ENCODE measurements at places on chromosomes 2 and 18.

DNA sequence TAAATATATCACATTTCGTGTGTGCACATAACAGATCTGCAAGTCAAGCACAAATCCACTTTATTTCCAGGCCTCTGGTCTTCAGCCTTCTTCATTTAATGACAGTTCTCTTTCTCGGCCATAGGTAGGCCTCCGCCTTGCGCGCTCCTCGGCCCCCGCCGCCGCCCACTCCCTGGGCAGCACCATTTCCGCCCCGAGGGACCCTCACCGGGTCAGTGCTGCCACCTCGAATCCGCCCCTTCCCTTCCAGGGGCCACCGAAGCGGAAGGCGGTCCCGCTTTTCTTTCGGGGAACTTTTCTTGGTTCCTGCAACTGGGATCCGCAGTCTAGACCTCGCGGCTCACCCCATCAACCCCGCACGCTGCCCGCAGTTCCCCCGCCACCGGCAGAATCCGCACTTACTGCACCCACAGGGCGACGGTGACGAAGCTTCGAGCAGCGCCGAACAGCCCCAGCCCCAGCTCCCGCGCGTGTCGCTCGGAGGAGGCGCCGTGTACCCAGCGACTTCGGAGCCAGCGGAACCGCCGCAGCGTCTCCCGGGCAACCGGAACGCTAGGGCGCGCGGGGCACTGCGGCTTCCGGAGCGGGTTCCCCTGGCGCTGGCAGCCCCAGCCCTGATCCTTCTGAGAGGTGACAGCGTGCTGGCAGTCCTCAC lies at the start of gene CDKL4:
Gene CDKL4, minus strand, starts transcription at position 502 of the 655 bp plus-strand sequence.
- DNase-seq: no peak

DNA sequence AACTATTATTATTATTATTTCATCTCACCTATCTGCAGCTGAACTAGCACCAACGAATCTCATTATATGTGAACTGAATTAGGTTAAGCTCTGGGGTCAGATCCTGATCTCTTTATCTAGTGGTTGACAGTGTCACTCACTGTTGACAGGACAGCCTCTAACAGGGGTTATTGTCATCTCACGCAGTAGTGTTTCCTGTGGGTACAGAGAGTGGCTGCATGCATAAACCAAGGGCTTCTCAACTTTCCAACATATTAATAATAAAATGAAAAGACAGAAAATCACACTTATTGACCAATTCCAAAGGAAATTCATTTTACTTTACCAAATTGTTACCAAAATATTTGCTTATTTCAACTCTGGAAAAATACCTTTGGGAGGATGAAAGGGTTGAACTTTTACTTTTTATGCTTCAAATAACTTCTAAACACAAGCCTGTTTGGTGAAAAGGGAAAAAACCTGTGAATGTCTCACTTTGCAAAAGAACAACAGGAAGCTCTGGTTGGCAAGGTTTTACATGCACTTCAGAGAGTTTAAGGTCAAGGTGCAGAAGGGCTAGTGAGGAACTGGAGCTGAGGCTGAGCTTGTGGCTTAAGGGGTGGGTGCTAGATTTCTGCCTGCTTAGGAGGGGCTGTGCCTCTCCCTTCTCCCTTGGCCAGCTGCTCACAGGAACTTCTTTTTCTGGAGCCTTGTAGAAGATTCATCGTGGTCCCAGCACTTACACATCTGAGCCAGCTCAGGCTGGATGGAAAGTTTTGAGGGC lies 72.6 kb downstream of the CTAGE1 start:
- no peak for DNase-seq

DNA sequence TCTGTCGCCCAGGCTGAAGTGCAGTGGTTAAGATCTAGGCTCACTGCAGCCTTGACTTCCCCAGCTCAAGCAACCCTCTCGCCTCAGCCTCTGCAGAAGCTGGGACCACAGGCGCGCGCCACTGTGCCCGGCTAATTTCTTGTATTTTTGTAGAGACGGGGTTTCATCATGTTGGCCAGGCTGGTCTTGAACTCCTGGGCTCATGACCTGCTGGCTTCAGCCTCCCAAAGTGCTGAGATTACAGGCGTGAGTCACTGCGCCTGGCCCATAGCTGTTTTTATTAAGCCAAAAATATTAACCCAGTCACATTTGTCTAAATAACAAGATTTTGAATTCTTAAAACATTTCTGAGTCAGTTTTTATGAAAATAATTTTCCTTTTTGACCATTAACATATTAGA lies 6.3 kb upstream of the SFT2D3 start:
- DNase-seq: no peak

DNA sequence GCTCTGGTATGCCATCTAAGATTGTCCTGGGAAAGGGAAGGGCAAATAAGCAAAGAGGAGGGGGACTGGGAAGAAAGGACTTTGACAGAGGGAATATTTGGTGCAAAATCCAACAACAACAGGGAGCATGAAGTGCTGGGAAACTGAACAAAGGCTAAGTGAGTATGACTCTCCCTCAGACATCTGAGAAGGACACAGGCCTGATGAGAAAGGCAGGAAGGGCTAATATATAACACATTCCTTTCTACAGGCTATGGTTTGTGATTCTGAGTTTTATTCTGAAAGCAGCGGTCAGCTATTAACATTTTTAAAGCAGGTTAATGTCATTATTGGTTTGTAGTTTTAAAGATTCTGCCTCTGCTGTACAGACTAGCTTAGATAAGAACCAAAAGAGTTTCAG lies 1579.5 kb downstream of the LRP1B start:
- DNase-seq: no peak

DNA sequence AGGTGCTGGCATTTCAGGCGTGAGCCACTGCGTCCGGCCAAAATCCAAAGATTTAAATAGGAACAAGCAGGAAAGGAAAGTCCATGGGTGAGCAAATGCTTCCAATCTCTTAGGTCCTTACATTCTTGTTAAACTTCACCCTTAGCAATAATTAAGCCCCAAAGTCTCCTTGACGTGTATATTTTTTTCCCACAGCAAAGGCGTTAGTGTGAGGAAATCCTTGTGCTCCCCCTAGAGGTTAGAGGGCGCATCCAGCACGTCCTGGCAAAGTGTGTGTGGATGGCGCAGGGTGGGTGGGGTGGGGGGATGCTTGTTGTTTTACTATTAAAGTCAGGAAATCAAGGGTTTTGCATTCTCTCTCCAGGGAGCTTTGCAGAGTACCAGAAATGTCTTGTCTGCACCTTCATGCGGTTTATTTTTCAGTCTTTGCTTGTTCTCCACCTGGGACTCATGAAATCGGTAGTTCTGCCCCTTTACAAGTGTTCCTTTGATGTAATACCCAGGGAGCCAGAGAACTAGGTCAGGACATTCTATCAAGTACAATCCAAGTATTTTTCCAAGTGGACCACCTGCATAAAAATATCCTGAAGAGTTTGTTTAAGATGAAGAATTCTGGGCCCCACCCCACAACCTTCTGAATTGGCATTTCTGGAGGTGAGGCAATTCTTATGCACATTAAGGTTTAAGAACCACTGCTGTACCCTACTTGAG lies 22.2 kb upstream of the ITSN2 start:
- peak; percentile 42 for DNase-seq

GRCh38 chr2:203959672-203960071 lies 23.1 kb downstream of the ICOS start:
- DNase-seq: no peak

DNA sequence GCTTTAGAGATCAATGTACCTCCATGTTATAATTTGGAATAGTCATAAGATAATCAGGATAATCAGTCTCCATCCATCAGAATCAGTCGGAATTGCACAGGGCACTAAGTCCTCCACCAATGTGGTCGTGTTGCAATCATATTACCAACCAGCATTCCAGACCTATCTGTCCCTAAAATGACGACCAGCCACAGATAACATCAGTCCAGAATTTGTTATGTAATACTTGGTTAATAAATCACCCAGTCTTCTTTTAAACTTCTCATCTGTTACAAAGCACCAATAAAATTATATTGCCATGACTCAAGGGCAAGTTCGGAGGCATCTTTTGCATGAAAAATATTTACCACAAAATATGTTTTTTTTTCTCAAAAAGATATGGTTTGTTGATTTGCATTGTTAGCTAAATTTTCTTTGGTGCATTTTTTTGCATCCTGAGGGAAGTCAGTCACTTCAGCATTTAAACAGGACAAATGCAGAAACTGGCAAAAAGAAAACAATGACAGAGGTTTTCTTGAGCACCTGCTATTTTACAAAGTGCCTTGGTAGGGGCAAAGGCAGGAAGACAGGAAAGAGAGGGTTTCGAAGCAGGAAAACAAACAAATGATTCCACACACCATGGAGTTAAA lies 29.3 kb downstream of the PIEZO2 start:
- DNase-seq: no peak

DNA sequence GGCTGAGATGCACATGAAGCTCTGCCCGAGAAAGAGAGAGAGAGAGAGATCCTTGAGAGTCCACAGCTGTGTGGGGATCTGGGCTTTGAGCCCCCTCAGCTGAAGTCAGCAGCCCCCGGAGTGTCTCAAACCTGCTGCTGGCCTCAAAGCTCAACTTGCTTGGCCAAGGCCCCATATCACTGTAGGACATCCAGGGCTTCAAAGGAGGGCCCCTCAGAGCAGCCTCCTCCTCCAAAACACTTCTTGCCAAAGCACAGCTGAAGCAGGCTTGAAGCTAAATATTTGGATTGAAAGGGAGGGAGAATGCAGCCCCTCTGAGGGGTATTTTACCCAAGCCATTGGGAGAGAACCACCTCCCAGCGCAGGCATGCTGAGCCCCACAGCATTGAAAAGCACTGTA lies 357.6 kb downstream of the OSR1 start:
- DNase-seq: no peak

GRCh38 chr18:31740180-31740579 lies 20.5 kb downstream of the SLC25A52 start:
- no peak for DNase-seq

GRCh38 chr2:175233135-175233719 lies 51.7 kb upstream of the ATP5MC3 start:
- DNase-seq: no peak

DNA sequence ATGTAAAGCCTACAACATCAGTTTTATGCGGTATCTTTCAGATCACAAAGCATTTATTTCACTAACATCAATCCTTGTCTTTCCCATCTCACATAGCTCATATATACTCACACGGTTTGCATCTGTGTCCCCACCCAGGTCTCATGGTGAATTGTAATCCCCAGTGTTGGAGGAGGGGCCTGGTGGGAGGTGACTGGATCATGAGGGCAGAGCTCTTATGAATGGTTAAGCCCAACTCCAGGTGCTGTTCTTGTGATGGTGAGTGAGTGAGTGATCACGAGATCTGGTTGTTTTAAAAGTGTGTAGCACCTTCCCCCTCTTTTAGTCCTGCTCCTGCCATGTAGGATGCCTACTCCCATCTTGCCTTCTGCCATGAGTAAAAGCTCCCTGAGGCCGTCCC lies 42.0 kb downstream of the PARD6G start:
- DNase-seq: no peak

GRCh38 chr2:42304059-42304713 lies 56.8 kb downstream of the COX7A2L start:
- DNase-seq: no peak

GRCh38 chr2:212957624-212958023 lies 193.8 kb downstream of the IKZF2 start:
- no peak for DNase-seq

DNA sequence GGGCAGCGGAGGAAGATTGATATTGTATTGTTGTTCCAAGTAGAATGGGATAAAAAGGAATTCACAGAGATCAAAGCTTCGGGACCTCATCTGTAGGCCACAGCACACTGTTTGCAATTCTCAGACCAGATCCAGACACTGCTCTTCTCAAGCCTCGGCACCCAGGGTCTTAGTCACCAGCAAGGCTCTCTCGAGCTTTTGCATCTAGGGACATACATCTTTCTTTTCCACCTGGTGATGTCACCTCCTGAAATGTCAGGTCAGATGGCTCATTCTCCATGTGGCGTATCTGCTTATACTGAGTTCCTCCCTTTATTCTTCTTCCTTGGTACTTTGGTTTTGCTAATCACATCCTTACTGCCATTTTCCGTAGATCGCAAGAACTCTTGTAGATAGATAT lies 42.9 kb upstream of the SNTG2 start:
- DNase-seq: no peak

DNA sequence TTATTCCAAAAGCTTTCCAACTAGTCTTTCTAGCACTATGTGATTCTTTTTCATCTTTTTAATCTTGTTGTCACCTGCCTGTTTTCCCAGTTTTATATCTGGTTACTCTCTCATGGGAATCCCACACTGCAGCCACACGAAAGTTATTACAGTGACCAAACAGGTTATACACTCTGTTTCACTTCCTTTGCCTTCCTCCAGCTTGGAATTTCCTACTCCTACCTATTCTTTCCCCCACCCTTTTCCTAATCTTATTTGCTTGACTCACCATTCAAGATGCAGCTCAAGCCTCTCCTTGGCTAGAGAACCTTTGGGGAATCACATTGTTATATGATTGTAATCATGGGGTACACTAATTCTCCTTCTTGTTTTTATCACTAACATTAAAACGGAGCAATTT lies 13.4 kb upstream of the TLK1 start:
- DNase-seq: no peak

GRCh38 chr2:125254010-125254409 lies 1228.9 kb downstream of the CNTNAP5 start:
- DNase-seq: no peak

DNA sequence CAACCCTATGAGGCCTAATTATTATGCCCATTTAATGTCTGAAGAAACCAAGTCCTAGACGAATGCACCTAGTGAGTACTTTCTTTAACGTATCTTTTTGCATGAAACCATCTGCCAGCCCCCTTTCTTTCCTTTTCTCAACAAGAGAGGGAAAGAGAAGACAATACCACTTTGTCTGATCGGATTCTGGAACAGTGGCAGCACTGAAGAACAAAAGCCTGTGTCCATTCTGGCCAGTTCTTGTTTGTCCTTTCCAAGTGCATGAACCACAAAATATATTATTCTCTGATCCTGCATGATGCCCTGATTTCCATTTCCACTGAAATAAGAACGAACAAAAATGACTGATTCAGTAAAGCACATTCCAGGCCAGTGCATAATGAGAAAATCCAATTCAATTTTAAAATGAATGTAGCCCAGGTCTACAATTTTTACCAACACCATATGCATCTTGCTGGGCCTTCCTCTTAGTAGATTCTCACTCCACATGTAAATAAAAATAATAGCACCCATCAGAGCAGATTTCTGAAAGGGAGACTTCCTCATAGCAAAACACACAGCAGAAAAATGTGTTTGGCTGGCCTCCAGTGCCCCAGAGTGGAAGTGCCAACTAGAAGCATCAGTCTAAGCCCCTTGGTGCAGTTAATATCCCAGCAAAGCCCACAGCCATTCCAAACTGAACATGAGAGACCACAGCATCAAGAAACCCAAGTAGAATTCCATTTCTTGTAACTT lies 422.6 kb upstream of the ID2 start:
- DNase-seq: no peak

DNA sequence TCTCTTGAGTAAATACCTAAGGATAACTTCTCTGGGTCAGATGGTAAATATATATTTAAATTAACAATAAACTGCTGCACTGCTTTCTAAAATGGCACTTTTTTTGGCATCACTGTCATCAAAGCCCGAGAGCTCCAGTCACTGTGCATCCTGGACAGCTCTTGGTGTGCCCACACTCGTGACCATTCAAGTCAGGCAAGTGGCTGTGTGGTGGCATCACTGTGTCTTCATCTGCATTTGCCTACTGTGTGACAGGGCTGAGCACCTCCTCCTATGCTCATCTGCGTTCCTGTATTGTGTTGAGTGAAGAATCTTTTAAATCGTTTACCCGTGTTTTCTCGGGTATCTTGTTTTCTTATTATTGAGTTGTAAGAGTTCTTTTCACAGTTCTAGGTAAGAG lies 568.1 kb upstream of the SALL3 start:
- no peak for DNase-seq

Data from NCI-H1092 treated with DMSO at 0.1 percent for 48 hours (cell line).